Mesendoderm (in vitro differentiated cells): ENCODE measurements at places on chromosomes 7 and 10.

GRCh38 chr7:82204694-82205093, 238.9 kb downstream of the CACNA2D1 start:
- no peak for DNase-seq

DNA sequence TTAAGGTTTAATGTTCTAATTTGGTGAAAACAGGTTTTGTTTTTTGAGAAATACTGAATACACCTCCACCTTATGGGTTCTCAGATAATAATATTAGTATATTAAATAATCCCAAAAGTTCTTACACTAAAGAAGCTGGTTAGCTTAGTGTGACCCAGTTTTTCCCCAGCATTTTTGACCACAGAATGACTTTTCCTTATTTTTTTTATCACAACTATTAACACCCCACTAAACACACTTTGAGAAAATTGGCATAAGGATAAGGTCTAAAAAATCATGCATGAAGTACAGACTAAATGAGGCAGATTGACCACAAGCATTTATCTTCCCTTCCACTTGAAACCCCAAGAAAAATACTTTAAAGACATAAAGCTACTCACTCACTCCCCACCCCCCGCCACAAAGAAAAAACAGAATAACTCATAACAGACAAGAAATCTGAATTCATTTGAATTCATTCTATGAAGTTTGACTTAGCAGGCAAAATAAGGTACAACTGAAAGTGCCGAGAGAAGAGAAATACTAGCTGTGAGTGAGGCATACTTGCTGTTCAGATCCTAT, 49.7 kb upstream of the WNT16 start:
- no peak for DNase-seq

DNA sequence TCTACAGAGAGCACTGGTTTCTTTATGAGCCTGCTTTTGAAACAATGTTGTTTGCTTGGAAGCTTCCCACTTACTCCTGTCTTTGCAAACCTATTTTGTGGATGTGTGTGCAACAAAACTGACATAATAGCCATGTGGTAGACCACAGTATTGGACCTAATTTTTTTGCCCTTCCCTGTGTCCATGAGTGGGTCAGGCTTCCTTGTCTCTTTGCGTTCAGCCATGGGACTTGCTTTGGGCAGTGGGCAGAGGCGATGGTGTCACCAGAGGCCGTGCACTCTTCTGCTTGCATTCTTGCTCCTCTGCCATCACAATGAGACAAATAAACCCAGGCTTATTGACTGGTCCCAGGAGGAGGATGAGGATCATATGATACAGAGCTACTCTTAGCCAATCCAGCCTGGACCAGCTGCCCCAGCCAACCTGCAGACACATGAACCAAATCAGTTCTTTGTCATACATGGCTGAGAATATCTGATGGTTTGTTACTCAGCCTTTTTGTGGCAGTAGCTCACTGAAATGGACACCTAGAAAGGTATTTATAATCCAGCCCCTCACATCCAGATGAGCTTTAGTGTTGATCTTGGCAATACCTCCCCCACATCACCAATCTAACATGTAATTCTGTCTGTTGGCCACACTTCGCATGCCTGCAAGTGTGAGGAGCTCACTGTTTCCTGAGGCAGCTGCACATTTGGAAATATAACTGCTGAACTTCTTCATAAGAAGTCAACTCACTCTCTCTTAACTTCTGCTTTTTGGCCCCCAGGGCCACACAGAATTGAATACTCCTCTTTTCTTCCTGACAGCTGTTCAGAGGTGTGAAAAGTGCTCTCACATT, 427.8 kb upstream of the ZMIZ1 start:
- DNase-seq: no peak

DNA sequence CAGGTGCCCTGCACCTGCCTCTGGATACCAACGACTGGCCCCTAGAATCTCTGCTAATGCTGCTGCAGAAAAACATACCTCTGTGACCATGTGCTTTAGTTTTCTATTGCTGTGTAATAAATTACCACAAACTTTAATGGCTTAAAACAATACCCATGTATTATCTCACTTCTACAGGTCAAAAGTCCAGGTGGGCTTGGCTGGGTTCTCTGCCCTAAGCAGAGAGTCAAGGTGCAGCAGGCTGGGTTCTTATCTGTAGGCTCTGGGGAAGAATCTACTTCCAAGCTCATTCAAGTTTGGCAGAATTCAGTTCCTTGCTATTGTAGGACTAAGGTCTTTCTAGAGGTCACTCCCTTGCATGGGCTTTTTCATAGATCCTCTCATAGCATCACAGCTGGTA, 52.3 kb downstream of the CCDC71L start:
- no peak for DNase-seq

- no peak for DNase-seq
Measured at GRCh38 chr10:31697271-31698180, 231.1 kb downstream of the ARHGAP12 start.

DNA sequence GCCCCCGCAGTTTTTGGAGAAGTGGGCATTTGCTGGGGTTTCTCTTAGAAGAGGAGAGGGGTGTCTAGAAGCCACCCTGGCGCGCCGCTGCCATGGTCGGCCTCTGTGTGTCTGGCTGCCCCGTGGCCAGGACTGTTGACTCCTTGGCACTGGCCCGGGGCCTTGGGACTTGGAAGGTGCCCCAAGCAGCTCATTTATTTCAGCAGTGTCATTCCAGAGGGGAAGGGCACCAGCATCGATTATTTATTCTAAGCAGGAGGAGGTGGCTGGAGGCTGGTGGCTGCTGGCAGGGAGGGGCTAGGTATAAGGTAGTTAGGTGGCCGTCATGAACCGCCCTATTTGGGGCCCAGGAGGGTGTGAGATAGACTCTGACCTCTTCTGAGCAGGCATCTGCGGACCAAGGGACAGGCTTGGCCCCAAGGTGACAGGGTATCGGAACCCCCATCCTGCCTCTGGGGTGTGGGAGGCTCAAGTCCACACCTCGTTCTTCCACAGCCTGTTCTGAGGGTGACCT, 1.6 kb downstream of the GTF2IRD1 start:
- DNase-seq: no peak

DNA sequence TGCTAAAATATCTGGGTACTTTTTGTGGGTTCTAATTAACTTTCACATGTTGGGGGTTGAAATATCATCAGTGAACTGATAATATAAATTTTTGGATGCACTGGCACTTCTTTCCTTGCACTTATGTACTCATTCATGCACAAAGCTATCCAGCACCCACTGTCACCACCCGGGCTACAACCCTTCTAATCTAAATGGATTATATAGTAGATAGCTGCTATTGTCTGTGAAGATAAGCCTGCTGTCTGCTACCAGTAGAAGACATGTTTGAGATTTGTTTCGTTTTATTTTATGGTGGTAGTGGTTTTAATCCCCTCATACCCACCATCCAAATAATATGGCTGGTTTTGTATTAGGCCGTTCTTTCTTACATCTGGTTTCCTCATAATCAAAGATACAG, 353.5 kb upstream of the LRGUK start:
- peak; percentile 31 for DNase-seq

DNA sequence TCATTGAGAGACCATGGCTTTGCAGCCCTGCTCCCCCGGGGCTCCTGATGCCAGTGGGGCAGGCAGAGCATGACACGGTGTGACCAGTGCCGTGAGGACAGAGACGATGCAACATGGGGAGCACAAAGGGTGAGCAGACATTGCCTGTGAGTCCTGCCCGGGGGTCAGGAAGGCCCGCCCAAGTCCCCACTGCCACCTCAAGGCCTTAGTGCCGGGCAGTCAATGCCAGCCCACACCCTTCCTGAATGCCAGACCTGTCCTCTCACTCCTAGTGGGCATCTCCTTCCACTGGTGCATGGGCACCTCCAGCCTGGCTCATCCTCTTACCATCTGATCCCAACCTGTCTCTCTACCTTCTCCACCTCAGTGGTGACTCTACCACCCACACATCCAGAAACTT, 157.9 kb upstream of the ZMIZ1 start:
- DNase-seq: no peak

DNA sequence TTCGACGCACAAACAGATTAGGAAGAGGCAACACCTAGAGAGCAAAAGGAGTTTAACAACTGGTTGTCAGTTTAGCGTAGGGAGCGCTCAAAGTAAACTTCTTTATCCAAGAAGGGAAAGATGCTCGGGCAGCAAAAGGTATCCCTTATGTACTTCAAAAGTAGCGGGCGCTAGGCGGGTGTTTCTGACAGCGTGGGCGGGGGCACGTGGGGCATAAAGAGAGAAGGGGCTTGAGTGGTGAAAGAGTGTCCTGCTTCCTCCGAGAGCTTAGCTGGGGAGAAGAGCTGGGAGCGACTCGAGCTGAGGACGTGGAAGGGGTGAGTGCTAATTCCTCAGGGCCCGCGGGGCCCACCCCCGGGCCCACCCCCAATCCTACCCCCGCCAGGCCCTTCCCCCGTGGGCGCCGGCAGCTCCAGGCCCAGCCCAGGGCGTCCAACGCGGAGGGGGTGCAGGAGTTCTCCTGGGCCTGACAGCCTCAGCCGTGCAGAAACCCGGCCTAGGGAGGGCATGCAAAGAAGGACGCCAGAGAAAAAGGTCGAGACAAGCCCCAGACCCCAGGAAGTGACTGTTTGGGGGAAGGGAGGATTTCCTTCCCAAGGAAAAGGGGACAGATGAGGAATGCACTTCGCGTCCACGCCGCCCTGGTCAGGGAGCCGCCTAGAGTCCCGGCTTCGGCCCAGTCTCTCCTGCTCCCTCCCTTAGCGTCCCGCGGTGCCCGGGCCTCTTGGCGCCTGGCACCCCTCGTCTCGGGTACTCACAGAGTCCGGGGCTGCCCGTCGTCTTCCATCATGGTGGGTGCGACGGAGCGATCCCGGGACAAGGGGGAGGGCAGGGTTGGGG, 868 bp downstream of the TIAL1 start:
- DNase-seq: peak; percentile 59
